ENCODE measurements at places on chromosomes 2 and 18.
A peak's percentile ranks its signal among the peaks of the same experiment; 100 is the strongest.

- no peak for DNase-seq
Observed at GRCh38 chr2:26892922-26893524, 45.1 kb downstream of the DPYSL5 start.

GRCh38 chr2:120014226-120014980 is 1.5 kb downstream of the EPB41L5 start:
- no peak for DNase-seq

DNA sequence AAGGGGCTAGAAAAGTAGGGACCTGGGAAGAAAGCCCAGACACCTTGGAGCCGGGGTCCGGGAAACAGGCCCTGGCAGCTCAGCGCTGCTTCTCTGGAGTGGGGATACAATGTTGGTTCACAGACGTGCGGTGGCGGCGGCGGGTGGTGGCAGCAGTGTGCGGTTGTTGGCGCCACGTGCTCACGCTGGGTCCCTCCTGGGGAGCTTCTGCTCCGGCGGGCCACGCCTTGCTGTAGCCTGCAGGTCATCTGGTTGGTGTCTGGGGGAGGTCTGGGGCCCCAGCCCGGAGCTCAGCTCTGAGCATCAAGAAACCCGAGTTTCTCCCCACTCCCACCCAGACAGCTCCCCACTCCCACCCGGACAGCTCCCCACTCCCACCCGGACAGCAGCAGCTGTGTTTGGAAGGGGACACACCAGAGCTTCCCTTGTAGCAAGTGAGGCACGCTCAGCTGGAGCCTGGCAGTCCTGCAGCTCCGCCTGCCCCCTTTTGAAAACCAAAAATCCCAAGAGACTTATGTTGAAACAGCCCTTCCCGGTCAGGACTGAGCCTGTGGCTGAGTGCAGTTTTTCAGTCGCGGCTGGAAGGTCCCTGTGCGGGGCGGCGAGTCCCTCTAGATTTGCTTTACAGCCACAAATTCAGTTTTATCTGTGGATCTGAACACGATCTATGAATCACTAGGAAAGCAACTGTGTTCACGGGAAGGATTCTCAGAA is 46.9 kb downstream of the NFATC1 start:
- DNase-seq = no peak

GRCh38 chr18:62957885-62958472 is 242.6 kb downstream of the PHLPP1 start:
- peak; percentile 3 for DNase-seq

GRCh38 chr2:224952936-224953657 is 89.2 kb downstream of the DOCK10 start:
- no peak for DNase-seq

GRCh38 chr2:6301426-6301825 is 564.3 kb downstream of the CMPK2 start:
- DNase-seq = no peak

GRCh38 chr2:61658841-61659780 is 121.0 kb upstream of the XPO1 start:
- no peak for DNase-seq

- DNase-seq = no peak
Observed at GRCh38 chr18:2511451-2511850, 59.9 kb downstream of the METTL4 start.

- no peak for DNase-seq
Observed at GRCh38 chr2:101428422-101429176, 41.3 kb upstream of the CREG2 start.

DNA sequence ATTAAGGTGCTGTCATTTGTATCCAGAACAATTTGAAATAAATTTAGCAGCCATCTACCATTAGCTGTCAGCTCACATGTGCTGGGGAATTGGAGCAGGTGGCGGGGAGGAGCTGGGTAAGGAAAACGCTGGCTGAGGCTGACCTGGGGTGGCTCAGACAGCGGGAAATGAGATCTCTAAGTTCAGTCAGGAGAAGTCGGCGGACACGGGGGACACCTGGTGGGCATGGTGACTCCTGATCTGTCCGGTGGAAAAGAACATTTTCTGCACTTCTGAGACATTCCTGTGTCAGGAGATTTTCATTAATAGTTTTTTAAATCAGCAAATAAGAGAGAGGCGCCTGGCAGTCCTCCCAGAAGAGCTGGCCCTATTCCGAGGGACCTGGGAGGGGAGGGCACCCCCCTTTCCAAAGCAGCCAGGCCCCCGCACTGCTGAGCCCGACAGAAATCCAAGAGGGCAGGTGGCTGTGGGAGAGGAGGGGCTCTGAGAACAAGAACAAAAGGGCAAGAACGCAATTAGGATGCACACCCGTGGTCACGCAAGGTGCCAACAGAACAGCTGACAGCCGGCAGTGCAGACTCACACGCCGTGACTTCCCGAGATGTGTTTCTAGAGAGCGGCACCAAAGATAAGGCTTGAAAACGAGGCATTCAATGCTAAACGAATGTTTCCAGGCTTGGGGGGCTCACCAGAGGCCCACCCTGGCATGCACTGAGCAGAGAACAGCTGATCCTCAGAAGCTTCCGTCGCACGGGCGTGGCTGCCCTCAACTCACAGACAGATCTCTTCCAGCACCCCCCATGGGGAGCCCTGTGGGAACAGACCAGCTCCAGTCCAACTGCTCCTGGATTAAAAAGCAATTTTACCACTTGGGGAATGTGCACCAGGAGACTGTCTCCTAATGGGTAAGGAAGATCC is 26.4 kb downstream of the SLC66A2 start:
- DNase-seq = no peak

- no peak for DNase-seq
Observed at GRCh38 chr2:25831746-25832449, 46.4 kb downstream of the ASXL2 start.

- no peak for DNase-seq
Observed at GRCh38 chr2:88053934-88054781, 1.4 kb downstream of the KRCC1 start.

DNA sequence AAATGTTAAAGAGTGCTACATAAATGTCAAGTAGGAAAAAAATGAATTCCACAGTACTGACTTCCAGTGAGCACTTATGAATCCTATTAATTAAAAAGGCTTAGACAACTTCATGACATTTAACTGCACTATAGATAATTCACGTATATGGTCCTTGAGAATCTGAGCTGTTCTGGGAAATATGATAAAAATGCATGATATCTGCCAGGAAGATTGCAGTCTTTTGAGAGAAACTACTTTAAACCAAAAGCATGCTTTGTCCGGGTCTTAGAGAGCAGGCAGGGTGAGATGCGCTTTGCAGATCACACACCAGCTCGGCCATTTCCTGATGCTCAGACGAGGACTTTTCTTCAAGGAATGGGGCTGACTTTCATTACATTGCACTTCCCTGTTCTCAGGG is 42.6 kb downstream of the CMPK2 start:
- no peak for DNase-seq

DNA sequence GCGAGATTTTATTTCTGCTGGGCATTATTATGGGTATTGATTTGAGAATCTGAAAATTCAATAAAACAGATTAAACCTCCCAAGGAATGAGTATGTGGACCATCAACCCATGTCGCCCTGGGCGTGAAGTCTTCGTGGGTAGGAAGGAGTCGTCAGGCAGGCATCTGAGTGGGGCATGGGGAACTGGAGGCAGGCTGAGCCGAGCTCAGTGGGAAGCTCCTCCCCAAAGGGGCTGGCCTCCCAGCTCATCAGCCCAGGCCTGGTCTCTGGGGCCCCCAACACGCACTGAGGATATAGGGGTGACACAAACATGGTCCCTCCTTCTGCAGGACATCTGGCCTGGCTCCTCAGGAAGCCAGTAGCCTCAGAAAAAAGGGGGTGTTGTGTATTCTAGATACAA is 265.2 kb downstream of the TFCP2L1 start:
- no peak for DNase-seq

- no peak for DNase-seq
Observed at GRCh38 chr2:15730545-15731212, 139.0 kb downstream of the DDX1 start.

- DNase-seq = no peak
Observed at GRCh38 chr2:207182911-207183310, 17.2 kb upstream of the KLF7 start.

GRCh38 chr2:23409248-23409647 is 24.3 kb downstream of the KLHL29 start:
- no peak for DNase-seq

DNA sequence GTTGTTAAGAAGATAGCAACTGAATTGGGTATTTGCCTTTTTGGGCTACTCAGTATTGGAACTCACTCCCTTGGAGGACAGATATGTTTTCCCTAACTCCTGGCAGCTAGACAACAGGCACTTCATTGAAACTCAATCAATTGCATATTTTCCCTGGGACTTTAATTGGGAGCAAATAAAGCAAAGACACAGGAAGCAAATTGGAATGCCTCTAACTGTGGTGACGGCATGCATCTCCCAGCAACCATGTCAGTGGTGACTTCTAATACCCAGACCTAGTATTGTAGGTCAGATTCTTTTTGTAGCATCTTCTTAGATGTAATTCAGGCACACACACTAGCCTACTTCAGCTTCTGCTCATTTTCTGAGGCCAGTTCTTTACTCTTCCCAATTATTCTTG is 164.2 kb upstream of the SETBP1 start:
- no peak for DNase-seq

DNA sequence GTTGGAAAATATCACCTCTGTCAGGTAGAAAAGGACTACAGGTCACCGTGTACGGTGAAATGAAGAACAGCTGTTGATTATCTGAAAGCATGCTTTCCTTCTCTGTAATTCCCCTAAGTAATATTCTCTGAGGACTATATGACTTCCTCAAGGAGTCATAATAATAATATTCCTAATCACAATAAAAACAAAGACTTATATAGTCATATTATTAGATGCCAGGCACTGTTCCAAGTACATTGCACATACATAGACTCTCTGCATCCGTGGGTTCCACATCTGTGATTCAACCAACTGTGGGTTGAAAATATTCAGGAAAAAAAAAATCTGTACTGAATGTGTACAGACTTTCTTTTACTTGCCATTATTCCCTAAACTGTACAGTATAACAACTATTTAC is 512.4 kb upstream of the ID2 start:
- DNase-seq = no peak

GRCh38 chr2:214536625-214537024 is 125.8 kb downstream of the VWC2L start:
- DNase-seq = no peak

- no peak for DNase-seq
Observed at GRCh38 chr2:56107502-56108220, 76.1 kb upstream of the CCDC85A start.

DNA sequence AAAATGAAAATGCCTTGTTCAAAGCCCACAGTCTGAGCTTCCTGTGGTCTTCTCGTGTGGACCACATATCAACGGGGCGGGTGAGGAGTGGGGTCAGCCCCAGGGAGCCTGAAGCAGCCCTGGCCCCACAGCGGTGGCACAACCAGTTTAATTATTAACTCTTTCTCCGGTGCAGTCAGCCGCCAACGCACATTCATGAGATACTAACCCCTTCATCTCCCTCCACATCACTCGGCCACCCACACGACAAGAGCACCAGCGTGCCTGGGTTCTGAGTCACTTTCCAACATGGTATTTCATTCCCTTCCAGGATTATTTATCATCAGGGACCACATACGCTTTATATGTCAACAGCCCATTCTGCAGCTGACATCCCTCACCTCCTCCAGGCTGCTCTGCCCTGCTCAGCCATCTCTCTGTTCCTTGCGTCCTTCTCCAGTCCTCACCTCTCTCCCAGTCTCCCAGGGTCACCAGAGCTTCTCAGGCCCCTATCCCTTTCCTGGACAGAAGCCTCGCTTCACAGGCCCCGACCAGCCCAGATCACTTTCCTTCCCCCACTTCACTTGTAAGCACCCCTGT is 48.0 kb upstream of the ID2 start:
- no peak for DNase-seq

DNA sequence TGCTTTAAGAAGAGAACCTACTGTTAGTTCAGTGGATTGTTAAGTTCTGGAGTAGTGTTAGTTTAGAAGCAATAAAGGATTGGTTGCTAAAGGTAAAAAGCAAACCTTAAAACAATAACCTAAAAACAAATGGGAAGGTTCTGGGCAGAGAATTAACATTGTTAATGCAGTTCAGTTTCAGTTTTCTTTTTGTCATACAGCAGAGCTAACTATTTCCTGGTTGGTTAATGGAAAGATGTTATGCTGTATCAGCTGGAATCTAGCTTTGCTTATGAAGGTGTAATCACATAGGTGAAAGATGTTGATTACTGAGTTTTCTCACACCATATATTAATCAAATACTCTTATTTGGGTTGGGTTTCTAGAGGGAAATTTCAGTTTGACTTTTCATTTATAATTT is 23.8 kb downstream of the SMAD4 start:
- DNase-seq = no peak

GRCh38 chr18:10101729-10102128 is 187.9 kb downstream of the VAPA start:
- no peak for DNase-seq

GRCh38 chr2:168611091-168611490 is 155.0 kb downstream of the CERS6 start:
- no peak for DNase-seq

- no peak for DNase-seq
Observed at GRCh38 chr18:48975120-48975816, 24.5 kb upstream of the SMAD7 start.
